ENCODE measurements at places on chromosomes 7 and 10. TPM values are rescaled to one million over a fixed set of nuclear protein-coding genes. Genes with fewer than 3 reads are reported as not detected.

Gene KLF14
- 0.22 TPM for total RNA-seq

Gene PBLD
- 25.5 TPM for total RNA-seq

Gene CPN1
- total RNA-seq = not detected

Gene VPS37D
- 2.6 TPM for total RNA-seq

Gene SPDYE9
- not detected for total RNA-seq

Gene SVOPL
- 0.20 TPM for total RNA-seq

Gene VIPR2
- total RNA-seq = 11.7 TPM

Gene P4HA1
- total RNA-seq = 14.0 TPM

Gene SPDYE1
- not detected for total RNA-seq

Gene PAPOLB
- not detected for total RNA-seq

Gene TMEM270
- total RNA-seq = not detected

Gene TYW1B
- total RNA-seq = 1.2 TPM

Gene HNRNPF
- 103 TPM for total RNA-seq

Gene MAT1A
- total RNA-seq = 7.0 TPM

Gene C10orf67
- total RNA-seq = 0.12 TPM

Gene AGAP6
- 6.4 TPM for total RNA-seq

Gene LRRTM3
- total RNA-seq = 0.55 TPM

Gene HELLS
- total RNA-seq = 3.0 TPM

Gene CTBP2
- total RNA-seq = 29.0 TPM

Gene PON1
- not detected for total RNA-seq

Gene DPY19L1
- total RNA-seq = 12.9 TPM

Gene BLNK
- 7.1 TPM for total RNA-seq

Gene RFC2
- total RNA-seq = 9.4 TPM

Gene CUTC
- total RNA-seq = 9.3 TPM

Gene PRKCQ
- 5.2 TPM for total RNA-seq

Gene NPM3
- 21.4 TPM for total RNA-seq

Gene CDHR1
- total RNA-seq = 0.50 TPM

Gene POLR3A
- total RNA-seq = 5.9 TPM

Gene IL6
- 0.25 TPM for total RNA-seq
